Esophagus squamous epithelium (tissue), 5 donors: ENCODE measurements at places on chromosomes 2 and 18.

DNA sequence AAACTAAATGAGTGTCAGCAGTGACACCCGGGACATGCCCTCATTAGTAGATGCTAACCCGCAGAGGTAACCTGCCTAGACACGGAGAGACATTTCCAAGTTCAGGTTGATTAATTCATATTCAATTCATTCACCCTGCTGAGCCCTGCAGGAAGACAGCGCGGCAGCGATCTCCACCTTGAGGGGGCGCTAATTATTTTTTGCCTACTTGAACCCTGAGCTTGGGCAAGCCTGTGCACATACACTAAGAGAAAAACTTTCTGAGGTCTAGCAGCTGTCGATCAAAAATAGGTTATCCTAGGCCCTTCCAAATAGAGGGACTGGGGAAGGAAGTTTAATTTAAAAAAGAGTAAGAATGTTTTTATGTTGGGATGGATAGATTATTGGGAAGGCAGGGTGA is 1.3 kb upstream of the LYPD6 start:
- no peak for DNase-seq

DNA sequence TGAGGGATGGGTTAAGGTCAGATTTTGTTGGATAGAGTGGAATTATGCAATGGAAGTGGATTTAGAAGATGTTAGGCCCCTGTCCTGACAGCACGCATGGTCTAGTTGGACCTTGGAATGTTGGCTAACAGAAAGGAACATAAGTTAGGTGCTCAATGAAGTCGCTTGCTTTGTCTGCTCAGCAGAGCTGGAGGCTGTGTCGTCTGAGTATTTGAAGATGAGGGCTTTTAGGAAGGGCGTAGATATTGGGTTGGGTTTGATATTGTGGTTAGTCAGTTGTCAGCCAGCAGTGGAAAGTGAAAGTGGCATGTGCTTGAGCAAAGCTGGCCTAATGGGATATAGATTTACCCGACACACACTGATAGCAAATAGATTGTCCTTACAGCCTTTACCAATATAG is 239.3 kb downstream of the PRKCE start:
- no peak for DNase-seq

GRCh38 chr2:218658671-218659257 is 659 bp downstream of the ZNF142 start:
- no peak for DNase-seq

- DNase-seq: no peak
These were observed 218.3 kb downstream of the HAUS1 start for GRCh38 chr18:46322411-46322891.

DNA sequence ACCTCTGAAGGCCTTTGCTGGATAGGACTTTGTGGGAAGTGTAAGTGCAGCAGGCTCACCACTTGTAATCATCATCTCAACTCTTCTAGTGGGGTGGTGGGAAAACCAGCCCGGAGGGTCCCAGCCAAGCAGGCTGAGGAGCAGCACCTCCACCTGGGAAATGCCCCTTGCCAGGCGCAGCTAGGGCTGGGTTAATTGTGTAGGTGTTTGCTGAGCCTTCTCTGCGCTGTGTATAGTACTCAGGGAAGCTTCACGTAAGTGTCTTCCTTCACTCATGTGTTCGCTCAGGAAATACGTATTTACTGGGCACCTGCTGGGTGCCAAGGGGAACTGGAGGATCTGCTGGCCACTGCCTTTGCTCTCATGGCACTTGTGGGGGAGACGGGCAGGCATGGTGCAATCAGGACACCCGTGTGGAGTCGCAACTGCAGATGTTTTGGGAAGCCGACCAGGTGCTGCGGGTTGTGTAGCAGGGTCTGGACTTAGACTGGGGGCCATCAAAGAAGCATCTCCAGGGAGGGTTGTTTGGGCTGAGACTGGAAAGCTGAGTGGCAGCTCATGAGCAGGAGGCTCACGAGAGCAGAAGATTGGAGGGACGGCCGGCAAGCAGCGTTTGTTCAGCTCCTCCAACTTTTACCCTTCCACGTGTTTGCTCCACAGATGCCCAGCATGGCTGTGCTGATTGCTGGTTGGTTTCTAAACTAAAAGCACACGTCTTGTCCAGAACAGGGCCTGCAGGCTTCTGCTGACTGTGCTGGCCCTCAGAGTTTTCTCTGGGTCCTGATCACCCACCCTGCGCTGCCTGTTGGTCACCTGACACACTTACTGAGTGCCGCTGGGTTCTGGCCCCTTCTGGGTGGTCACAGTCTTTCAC is 164.6 kb downstream of the LDLRAD4 start:
- DNase-seq: no peak

DNA sequence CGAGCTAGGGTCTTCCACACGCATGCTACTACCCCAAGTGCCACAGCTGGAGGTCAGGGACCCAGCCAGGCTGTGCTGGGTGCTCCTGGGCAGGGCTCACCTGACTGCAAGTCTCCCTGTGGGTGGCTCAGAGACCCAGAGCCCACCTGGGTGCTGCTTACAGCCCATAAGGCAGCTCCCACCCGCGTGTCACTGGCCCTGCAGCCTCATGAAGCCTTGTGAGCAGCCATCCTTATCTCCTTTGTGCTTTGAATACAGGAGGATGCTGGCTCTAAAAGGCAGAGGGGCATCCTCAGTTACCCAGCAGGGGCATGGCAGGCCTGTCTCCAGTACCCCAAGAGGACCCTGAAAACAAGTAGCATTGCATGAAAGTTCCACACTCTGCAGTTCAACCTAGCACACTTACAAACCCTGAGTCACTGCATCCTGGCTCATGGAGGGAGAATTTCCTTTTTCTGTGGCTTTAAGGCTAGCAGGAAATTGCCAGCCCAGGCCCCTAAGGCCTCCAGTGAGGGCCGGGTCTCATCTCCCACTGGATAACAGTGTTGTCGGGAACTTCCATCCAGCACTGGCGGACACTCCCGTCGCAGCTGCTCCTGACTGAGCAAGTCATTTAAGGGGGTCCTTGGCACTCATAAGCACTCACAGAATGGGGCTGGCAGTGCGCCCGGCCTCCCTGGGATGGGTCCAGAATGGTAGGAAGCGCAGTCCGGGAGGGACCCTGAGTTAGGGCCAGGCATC is 137.1 kb downstream of the RPIA start:
- no peak for DNase-seq

- no peak for DNase-seq
These were observed 11.9 kb downstream of the ELP2 start for GRCh38 chr18:36141576-36141975.

DNA sequence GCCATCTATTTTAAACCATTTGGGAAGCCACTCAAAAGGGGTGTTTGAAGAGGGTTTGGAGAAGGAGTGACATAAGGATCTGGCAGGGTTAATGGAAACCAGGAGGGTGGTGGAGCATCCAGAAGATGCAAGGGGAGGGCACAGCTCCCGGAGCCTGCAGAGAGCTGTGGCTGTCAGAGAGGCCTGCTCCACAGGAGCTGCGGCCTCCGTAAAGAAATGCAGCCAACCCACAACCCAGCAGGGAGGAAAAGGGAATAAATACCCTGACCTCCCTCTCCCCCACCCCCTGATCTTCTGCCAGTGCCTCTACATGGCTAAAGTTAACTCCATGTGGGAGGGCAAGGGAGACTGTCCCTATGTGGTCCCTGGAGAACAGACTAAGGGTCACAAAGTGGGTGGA is 567.1 kb upstream of the POU3F3 start:
- no peak for DNase-seq

DNA sequence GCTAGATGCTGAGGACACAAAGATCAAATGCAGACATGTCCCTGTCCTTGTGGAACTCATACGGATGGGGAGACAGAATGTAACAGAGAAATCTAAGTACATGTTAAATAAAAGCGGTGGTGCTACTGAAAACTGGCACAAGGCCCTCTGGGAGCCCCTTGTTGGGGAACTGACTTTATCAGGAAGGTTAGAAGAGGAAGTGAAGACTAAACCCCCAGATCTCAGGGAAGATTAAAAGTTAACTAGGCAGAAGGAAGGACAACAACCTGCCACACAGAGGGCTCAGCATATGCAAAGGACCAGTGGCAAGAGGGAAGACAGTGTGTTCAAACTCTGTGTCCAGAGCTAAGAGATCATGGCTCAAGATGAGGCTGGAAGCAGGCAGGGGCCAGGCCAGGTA is 4.8 kb downstream of the CACNB4 start:
- DNase-seq: no peak

DNA sequence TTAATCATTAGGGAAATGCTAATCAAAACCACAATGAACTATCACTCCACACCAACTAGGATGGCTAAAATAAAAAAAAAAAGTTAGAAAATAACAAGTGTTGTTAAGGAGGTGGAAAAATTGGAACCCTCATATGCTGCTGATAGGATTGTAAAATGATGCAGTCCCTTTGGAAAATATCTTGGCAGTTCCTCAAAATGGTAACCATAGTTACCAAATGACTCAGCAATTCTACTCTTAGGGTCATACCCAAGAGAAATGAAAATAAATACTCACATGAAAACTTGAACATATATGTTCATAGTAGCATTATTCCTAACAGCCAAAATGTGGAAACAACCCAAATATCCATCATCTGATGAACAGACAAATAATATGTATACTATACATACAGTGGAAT is 15.7 kb upstream of the ACVR2A start:
- DNase-seq: no peak
